Effector CD8-positive, alpha-beta T cell (primary cell): ENCODE measurements at places on chromosomes 1 and 21.

GRCh38 chr21:31343030-31343510 lies 991 bp downstream of the TIAM1 start:
- no peak for DNase-seq

- DNase-seq = no peak
Measured at GRCh38 chr1:174244017-174244416, 84.7 kb downstream of the RABGAP1L start.

DNA sequence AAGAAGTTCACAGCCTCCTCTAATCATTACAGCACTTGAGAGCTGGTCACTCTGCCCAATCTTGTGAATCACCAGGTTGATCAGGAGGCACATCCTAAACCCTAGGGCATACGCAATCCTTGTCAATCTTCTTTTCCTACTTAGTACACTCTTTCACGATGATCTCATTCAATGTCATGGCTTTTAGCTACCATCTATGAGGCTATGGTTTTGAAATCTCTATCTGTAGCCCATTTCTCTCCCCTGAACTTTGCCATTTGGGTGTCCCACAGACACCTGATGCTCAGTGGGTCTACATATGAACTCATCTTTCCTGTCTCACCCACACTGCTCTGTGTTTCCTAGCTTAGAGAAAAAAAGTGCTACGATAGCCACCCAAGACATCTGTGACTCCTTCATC lies 1.9 kb upstream of the MED18 start:
- no peak for DNase-seq

- DNase-seq = no peak
Measured at GRCh38 chr21:41325138-41325912, 8.7 kb downstream of the FAM3B start.

DNA sequence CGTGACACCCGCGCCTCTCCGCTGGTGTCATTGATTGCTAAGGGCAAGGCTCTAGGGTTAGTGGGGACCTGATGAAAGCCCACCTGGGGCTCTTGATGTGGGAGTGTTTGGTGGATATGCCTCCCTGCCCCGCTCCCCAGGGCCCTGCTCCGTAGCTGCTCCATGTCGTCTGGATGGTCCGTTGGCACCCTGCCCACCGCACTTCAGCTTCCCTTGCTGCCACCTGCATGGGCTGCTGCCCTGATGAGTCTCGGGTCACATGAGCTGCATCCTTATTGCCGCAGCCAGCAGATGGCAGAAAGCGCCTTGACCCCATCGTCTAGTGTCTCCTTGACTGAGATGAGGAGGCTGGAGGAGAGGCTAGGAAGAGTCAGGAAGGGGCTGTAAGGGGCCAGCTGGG lies 439.4 kb downstream of the CAMTA1 start:
- no peak for DNase-seq

- no peak for DNase-seq
Measured at GRCh38 chr1:8061673-8062386, 35.7 kb upstream of the ERRFI1 start.

DNA sequence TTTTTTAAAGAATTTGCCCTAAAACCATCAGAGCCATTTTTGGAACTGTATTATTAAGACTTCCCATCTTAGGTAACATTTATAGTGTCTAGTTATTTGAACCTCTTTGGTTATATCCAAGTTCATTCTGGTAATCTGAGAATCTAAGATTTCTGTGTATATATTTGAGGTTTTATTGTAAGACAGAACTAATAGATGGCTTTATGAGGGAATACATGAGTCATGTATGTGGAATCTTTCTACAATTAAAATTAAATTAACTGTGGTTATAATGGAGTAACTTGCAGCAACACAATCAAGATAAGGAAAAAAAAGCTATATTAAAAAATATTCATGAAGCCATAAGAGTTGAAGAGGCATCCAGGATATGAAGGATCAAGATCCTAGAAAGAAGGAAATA lies 92.1 kb downstream of the UBE2U start:
- DNase-seq = no peak

DNA sequence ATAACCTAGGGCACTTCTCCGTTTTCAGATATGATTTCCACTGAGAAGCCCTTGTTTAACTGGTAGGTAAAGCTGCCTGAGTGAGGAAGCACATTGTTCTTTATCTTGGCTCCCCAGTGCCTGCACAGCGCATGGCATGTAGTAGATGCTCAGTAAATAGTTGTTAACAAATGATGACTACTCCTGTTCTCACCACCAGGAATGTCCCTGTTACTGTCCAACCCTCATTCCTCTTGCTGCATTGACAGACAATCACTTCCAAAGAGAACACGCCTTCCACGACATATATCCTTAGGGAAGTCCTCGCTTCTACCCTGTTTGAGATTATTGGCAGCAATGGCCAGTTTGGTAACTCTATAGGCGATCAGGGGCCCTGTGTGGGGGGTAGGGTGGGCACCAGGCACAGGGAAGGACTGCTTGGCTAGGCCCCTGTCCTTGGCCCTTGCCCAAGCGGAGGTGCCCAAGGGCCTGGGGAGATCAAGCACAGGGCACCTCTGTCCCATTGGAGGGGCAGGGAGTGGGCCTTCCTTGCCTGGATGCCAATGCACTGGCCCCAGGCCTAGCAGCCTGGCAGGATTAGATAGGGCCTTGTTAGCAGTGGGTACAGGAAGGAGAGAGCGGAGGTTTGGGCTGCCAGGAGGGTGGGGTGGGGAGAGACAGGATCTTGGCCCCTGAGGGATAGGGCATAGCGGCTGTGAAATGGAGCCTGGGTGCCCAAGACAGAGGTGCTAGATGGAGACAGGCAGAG lies 10.2 kb downstream of the NES start:
- DNase-seq = no peak

GRCh38 chr21:44964381-44964780 lies 24.6 kb downstream of the SLX9 start:
- no peak for DNase-seq

DNA sequence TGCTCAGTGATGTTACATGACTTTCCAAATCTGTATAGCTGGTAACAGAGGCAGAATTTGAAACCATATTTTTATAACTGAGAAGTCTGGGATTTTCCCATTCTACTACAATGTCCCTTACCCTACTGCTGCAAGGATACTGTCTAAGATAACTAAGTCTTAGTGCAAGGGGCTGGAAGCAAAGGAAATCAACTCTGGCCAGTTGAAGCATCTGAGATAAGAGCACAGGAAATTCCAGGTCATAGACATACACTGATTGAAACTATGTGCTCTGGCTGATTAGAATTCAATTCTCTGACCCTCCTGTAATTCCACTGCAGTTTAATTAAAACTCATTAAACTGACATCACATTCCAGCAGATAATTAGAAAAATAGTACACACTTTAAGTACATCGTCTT lies 267.7 kb upstream of the C1orf87 start:
- no peak for DNase-seq
